GM19239 (cell line): ENCODE measurements at places on chromosomes 5 and 9.

DNA sequence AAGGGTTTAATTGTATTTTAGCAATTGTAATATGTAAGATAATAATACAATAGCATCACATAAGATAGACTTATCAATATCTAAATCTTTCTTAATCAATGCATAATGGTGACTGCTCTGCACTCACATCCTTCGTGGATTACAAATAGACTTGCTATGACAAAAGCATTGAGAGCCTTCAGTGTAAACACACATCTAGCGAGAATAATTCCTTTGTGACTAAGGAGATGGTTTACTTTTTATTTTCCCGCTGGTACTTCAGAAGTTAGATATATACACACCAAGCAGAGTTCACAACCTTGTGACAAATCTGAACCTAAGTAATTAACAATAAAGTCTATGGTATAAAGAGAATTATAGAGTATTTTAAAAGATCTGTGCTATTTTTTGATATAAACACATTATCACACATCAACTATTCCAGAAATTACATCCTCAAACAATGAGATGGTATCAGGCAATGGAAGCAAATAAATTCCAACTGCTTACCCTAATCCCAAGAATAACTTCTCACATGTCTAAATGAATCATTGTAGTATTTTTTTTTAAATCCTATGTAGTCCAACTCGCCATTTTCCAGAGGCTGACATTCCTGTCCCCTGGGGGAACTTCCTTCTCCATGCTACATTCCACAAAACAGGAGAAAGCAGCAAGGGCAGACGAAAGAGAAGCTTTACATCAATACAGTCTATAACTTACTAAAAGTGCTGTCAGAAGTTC lies 51.2 kb downstream of the MAPKAP1 start:
- DNase-seq, result no peak

DNA sequence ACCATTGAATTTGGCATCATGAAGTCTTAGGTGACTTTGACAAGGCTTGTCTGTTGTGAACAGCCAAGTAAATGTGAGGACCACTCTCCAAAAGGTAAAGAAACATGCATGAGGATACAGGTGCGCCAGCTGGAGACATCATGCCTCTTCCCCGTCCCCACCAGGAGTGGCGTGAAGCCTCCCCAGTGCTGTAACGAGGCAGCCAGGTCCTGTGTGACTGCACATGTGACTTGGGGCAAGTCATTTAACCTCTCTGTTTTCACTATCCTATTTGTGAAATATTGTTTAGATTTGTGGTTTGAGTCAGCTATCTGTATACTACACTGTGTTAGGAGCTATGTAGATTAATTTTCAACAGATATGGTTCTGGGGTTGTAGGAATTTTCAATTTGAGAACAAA lies 65.0 kb downstream of the DOCK8 start:
- DNase-seq, result no peak

GRCh38 chr5:4362411-4362810 lies 766.8 kb downstream of the IRX1 start:
- no peak for DNase-seq

DNA sequence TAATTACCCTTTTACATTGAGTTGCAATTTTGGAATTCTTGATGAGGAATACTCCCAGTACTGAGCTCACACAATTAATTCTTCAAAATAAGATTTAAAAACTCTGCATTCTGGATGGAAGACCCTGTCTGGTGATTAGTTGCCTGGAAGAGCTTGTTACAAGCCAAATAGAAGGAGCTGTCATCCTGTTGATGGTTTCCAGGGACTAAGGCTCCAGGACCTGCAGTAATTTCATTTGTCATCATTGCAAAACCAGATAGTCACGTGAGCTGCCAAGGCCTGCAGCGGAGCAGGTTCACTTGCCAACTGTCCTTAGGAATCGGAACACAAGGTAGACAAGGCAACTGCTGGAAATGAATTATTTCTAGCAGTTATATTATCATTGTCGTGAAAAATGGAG lies 597.7 kb downstream of the CCDC171 start:
- no peak for DNase-seq

- DNase-seq, result no peak
These were observed 687.4 kb downstream of the PRR16 start for GRCh38 chr5:121151534-121151933.

DNA sequence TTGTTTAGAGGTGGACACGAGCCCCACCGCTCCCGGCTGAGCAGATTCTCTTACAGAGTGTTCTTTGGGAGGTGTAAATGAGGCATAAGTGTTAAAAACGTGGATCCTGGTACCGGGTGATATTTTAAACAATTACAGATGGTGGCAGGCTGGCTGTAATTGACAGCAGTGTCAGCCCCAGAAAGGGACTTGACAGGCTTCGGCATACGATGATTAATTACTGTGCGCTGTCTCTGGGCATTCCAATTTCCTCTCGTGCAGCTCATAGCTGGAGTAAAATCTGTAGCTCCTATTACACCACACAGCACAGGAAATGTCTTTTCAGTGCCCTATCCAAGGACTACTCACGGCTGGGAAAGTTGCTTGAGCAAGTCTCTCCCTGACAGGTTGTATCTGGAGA lies 305.4 kb upstream of the IRX2 start:
- DNase-seq, result no peak
